ENCODE measurements at places on chromosomes 3 and 15.

DNA sequence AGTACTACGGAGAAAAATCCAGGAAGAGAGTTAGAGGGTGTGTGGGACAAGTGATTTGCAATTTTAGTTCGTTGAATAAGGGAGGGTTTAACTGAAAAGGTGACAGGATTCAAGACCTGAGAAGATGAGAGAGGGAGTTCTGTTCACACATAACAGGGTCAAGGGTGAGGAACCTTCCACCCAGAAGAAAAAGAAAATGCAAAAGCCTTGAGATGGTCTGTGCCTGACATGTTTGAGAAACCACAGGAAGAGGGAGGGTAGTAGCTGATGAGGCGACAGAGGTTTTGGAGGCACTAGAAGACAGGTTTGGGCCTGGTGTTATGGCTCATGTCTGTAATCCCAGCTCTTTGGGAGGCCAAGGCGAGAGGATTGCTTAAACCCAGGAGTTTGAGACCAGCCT, 591 bp upstream of the SLC25A20 start:
- no peak for DNase-seq

- DNase-seq, result no peak
Measured at GRCh38 chr15:90610190-90610589, 80.5 kb downstream of the CRTC3 start.

DNA sequence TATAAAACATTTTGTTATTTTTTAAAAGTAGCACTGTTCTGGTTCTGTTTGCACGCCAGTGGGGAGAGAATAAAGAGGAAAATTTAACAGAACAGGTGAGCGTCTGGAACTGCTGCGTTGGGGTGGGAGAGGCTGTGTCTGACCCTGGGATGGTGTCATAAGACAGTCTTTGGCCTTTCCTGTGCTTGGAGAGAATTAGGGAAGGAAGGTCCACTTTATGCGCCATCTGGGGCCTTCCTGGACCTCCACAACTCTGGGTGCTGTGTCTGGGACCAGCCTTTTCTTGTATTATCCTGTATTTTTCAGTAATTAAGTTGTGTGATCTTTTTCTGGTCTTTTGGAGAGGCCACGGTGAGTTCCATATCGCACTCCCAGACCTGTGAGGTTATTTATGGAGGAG, 3.3 kb downstream of the FAM43A start:
- DNase-seq, result no peak

GRCh38 chr15:95449230-95449628, 881.3 kb upstream of the NR2F2 start:
- DNase-seq, result no peak

DNA sequence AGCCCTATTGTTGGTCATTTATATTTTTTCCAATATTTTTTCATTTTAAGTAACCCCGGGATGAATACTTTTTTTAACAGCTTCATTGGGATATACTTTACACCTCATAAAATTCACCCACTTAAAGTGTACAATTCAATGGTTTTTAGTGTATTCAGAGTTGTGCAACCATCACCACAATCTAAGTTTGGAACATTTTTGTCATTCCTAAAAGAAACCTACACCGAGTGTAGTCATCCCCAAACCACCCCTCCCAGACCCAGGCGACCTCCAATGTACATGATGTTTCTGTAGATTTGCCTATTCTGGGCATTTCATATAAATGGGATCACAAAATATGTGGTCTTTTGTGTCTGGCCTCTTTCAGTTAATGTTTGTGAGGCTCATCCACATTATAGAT, 118.3 kb upstream of the FRMD4B start:
- DNase-seq, result peak; percentile 77

- DNase-seq, result peak; percentile 19
Measured at GRCh38 chr3:115512565-115513415, 110.5 kb upstream of the GAP43 start.

DNA sequence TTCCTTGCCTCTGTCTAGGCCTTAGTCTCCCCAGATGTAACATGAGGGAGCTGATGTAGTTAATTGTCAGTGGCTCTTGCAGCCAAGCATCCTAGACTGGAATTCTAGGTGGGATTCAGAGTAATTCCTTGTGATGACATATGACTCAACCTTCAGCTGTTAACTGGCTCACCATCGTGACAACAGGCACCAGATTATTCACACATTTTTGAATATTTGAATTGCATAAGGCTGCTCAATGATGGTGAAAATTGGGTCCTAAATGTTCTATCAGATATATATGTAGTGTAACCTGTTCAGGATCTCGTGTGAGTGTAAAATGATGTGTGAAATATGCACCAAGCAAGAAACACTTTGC, 405.1 kb downstream of the LPP start:
- DNase-seq, result no peak

DNA sequence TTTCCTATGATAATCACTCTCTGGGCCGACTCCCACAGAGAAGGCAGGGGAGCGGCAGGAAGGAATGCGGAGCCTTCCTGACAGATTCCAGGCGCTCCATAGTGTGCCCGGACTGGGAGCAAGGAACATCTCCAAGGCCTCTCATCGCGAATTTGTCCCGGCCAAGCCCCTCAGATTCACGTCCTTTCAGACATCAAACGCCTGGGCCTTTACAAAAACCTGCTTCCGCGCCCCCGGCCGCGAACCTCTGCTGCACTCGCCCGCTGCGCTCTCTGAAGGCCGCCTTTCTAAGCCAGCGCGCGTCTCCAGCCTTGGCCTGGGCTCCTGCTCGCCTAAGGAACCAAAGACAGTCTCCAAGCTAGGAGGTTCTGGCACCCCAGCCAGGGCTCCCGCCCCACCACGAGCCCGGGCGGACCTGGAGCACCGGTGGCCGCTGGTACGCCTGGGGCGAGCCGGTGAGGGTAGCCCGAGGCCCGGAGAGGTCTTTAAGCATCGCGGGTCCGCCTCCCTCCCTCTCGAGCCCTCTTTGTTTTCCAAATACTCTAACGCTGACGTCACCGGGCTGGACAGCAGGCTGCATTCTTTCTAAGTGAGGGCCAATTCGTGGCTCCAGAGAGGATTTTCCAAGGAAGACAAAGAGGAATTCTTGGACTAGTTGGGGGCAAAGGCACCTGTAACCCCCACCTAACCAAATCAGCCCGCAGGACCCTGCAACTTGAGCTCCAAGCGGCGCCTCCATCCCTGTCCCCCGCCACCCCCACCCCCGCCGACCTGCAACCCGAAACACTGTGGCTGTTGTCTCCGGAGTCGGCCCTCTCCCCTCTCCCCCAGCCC, 759 bp downstream of the AMOTL2 start:
- DNase-seq, result peak; percentile 84

- DNase-seq, result no peak
Measured at GRCh38 chr3:72297481-72297880, 512.5 kb upstream of the PROK2 start.

DNA sequence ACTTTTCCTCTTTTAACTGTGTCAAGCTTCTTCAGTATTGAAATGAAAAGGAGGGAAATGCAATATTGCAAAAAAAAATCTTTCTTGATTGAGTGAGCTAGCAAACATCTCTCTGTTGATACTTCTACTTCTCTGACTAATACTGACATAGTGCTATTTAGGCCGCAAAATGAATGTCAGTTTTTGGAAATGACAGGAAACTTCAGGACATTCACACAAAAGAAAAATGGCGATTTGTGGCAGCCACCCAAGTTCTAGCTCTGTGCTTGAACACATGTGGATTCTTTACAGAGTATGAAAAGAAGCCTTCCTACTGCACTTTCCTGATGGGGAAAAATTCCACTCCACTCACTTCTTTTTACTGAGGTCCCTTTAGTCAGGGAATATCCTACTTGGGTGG, 486.8 kb upstream of the ALCAM start:
- no peak for DNase-seq

GRCh38 chr3:159114582-159114981, 312.7 kb downstream of the MFSD1 start:
- no peak for DNase-seq
